ENCODE measurements at places on chromosomes 4 and X.

- DNase-seq = peak; percentile 10
These were observed 196.3 kb upstream of the MAB21L2 start for GRCh38 chr4:150385606-150386005.

DNA sequence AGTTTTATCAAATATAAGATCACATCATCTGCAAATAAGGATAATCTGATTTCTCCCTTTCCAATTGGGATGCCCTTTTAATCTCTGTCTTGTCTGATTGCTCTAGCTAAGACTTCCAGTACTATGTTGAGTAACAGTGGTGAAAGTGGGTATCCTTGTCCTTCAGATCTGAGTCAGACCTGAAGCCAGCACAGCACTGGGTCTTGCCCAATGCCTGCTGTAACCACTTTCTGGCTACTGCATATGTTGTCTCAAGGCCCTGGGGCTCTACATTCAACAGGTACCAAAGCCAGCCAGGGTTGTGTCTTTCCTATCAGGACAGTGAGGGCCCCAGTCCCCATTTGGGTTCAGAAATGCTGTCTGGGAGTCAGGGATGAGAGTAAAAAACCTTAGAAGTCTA is 90.3 kb downstream of the CYSLTR1 start:
- DNase-seq = peak; percentile 33

- DNase-seq = no peak
These were observed 962.9 kb upstream of the GRID2 start for GRCh38 chr4:91340822-91341221.

GRCh38 chrX:78011846-78012245 is 42.4 kb upstream of the PGAM4 start:
- DNase-seq = no peak

GRCh38 chr4:75391489-75392166 is 122.6 kb downstream of the RCHY1 start:
- peak; percentile 13 for DNase-seq

DNA sequence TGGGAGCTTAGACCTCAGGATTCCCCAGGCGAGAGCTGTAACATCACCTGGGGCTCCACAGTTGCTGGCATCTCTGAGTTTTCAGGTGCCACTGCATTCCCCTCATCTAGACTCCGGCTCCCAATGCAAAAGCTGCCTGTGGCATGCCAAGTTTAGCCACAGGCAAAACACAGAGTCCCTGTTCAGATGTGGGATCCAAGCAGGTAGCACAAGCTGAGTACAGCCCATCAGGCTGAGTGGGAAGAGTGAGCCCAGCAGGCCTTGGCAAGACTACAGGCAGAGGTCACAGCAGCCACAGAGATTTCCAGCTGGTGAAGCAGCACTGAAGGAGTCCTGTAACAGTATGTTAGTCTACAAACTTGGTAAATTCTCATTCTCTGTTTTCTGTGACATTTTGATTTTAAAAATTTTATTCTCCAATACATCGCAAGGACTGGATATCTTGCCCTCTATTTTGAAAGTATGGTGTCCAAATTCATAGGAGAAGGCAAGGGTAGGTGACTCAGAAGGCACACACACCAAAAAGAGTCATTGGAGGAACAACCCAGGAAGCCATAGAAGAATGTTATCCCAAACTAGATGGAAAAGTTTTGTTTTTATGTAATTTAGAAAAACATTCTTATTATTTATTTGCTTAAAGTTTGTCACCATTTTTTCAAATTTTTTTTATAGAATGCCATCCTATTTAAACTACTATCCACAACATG is 13.6 kb upstream of the CXCL2 start:
- DNase-seq = no peak

- DNase-seq = no peak
These were observed 65.3 kb upstream of the CCSER1 start for GRCh38 chr4:90061881-90062280.

GRCh38 chr4:1406981-1407656 is 877 bp upstream of the NKX1-1 start:
- DNase-seq = no peak

- peak; percentile 51 for DNase-seq
These were observed 36.7 kb downstream of the DHRSX start for GRCh38 chrX:2463973-2464676.

DNA sequence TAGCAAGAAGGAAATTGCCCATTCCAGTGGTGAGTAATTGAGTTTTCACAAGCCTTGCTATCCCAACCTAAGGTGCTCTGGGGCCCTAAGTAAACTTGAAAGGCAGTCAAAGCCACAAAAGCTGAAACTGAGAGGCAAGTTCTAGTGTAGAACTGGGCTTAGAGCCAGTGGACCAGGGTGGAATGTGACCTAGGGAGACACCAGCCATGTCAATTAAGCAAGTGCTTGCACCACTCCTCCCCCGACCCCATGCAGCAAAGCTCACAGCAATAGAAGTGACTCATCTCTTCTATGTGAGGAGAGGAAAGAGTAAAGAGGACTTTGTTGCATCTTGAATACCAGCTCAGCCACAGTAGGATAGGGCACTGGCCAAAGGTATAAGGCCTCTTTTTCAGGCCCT is 486.1 kb upstream of the POU3F4 start:
- no peak for DNase-seq

DNA sequence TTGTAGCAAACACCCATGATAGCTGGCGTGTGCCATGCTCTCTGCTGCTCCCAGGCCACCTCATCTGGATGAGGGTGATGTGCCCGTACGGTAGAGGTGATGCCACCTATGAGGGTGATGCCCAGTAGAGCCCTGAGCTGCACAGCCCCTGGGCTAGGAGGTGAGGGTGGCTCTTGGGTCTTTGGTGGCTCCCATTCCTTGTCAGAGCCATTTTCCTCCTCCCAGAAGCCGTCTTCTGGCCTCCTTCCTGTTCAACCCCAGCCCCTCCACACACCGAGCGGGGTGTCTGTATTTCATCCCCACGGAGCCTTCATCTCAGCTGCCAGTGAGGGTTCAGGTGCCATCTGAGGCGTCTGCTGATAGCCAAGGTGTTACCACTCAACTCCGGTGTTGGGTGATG is 12.0 kb upstream of the TNIP2 start:
- no peak for DNase-seq

- peak; percentile 37 for DNase-seq
These were observed 25.6 kb downstream of the ATP10D start for GRCh38 chr4:47510506-47511143.

- no peak for DNase-seq
These were observed 81.7 kb downstream of the PDGFC start for GRCh38 chr4:156889616-156890594.

GRCh38 chr4:99029018-99029735 is 33.7 kb downstream of the METAP1 start:
- DNase-seq = no peak

DNA sequence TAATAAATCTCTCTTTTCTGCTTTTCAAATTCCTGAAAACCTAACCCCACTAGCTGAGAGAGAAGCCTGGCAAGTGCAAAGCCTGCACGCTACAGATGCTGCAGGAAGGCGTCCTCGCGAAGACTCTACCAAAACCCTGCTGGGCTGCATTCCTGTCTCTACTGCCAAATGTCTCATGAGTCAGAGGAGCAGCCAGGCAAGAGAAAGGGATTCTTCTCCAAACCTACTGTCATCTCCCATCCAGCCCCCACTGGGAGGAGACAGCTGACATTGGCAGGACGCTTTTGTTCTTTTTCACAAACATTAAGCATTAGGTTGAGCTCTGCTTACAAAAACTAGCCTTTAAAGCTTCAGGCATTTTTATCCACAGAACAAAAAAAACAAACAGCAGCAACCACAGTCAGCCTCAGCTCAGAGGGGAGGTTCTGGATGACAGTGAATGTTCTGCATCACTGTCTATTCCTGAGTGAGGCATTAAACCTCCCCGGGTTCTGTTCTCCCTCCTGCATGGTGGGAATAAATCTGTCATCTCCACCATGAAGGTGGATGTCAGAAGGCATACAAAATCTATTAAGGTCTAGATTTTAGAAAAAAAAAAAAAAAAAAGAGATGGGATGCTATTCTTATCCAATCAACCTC is 18.0 kb downstream of the CRMP1 start:
- no peak for DNase-seq

- peak; percentile 10 for DNase-seq
These were observed 30.3 kb downstream of the EIF2S3 start for GRCh38 chrX:24085101-24085500.

- DNase-seq = peak; percentile 96
These were observed 53.0 kb downstream of the COQ2 start for GRCh38 chr4:83231620-83232076.
